ENCODE measurements at places on chromosomes 5 and 9.

- DNase-seq = no peak
These were observed 696 bp downstream of the CCL28 start for GRCh38 chr5:43411495-43411894.

- no peak for DNase-seq
These were observed 661 bp downstream of the PDCL start for GRCh38 chr9:122827761-122828093.

- no peak for DNase-seq
These were observed 6.1 kb upstream of the DMRT3 start for GRCh38 chr9:970151-970996.

DNA sequence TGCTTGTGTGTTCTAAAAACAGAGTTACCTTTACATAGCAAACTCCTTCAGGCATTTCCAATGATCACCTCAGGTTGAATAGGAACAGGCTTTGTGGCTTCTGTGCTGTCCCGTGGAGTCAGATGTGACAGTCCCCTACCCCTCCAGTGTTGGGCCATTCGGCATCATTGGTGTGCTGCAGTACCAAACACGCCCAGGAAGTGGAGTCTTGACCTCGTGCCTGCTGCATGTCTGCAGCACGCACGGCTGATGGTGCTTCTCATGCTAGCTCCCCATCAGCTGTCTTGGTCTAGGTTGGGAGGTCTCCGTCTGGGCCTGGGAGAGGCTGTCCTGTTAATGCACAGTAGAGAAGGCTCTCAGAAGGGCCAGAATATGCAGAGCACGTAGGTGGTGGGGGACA is 42.5 kb upstream of the PHF2 start:
- DNase-seq = no peak

DNA sequence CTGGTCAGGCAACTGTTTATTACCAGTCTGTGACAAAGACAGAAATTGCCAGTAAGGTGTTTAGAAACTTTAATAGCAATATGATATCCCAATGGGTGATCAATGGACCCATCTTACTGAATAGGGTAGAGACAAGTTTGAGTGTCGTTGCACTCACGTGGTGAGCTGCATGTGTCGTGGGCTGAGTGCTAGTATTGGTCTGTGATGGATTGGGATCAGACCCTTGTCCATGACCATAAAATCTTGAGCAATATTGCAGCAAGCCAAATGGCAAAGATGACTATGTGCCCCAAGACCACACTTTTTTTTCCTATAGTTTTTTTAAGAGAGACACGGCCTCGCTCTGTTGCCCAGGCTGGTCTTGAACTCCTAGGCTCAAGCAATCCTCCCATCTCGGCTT is 114.5 kb downstream of the PALM2AKAP2 start:
- DNase-seq = no peak

GRCh38 chr5:3997670-3998069 is 402.0 kb downstream of the IRX1 start:
- DNase-seq = no peak

DNA sequence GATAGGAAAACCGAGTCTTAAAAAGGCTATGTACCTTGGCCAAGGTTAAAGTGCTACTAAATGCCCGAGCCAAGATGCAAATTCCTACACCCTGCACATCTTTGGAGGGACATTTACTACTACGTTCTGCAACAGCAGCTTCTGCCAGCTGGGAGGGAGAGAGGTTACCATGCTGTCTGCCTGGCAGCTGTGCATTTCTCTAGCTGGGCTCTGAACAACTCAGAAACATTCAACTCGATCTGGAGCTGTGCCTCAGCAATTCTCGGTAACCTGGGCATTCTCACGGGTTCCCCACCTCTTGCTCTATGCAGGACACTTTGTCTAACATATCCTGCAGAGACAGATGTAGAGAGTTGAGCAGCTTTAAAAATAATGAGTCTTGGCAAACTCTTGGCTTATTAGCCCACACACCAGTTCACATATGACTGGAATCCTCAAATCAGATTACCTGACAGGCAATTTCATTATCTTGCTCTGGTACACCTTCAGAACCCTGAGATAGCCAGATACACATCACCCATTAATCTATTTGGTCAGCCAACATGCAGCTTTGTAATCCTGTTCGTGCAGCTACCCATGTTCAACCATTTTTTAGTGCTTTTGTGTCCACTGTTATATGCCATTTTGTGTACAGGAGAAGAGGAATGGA is 115.8 kb downstream of the EFNA5 start:
- DNase-seq = no peak

DNA sequence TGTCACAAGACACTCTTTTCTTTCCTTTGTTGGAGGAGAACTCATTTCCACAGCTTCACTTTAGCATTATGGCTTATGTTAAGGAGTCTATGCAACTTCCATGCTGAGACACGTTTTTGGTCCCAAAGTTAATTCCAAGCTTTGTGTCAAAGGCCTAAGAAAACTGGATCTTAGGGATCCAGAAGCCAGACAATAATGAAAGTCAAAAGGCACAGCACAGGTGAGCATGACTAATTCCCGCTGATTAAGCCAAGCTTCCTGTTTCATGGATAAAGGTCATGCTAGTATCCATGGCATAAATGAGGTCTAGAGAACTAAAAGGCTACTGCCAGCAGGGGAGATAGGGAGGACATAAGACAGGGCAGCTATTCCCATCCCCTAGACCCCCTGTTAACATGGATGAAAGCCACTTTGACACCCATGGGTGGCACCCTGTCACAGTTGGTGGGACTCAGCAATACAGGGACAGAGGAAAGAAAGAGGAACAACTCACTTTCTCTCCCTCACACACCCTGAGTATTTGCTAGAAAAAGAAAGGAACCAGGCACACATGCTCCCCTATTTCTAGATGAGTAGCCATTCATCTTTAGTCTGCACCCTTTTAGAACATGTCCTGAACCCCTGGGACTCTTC is 438.1 kb upstream of the CDH9 start:
- DNase-seq = no peak

DNA sequence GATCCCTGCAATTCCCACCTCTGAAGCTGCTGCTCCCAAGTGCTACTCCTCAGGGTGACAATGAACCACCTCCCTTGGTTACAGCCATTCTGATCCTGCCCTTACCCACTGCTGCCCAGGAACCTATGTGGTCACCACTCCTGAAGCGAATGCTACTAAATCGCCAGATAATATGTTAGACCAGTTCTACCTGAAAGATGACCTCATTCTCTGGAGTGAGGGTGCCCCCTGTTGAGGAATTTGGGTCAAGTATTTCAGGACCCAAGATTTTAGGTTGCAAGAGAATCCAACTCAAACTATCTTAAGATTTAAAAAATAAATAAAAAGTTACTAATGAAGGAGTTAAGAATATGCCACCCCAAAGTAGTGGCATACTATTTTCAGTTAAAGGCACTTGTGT is 5.8 kb upstream of the SNAPC3 start:
- DNase-seq = peak; percentile 39

DNA sequence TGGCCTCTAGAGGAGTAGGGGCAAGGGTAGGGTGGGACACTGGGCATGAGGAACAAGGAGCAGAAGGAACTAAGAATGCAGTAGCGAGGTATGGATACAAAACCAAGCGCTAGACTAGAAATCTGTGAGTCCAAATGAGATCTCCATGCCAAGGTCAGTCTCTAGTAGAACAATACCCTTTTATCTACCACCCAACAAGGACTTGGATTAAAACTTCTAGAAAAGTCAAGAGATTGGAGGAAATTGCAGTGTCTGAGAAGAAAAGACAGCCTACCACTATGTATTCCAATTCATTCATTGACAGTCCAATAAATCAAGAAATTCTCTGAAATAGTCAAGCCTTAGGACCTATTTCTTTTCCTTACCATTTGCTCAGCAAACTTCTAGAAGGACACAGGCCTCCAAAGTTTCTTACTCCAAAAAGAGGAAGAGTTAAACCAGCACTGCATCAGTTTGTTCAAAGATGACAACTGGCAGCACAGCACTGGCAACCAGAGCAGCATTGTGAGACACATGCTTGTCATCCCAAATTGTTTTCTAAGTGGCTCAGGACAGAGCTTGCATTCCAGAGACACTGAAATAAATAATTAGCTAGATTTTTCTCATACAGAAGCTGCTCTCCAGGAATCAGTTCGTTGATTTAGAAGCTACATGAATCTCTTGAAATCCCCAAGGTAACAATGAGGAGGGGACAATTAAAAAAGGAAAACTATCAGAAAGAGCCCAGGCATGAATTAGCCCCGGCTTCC is 22.6 kb downstream of the ABCA1 start:
- no peak for DNase-seq

GRCh38 chr5:140142856-140143255 is 17.1 kb downstream of the IGIP start:
- DNase-seq = no peak

- DNase-seq = no peak
These were observed 452.1 kb upstream of the PTPRD start for GRCh38 chr9:11064909-11065308.

DNA sequence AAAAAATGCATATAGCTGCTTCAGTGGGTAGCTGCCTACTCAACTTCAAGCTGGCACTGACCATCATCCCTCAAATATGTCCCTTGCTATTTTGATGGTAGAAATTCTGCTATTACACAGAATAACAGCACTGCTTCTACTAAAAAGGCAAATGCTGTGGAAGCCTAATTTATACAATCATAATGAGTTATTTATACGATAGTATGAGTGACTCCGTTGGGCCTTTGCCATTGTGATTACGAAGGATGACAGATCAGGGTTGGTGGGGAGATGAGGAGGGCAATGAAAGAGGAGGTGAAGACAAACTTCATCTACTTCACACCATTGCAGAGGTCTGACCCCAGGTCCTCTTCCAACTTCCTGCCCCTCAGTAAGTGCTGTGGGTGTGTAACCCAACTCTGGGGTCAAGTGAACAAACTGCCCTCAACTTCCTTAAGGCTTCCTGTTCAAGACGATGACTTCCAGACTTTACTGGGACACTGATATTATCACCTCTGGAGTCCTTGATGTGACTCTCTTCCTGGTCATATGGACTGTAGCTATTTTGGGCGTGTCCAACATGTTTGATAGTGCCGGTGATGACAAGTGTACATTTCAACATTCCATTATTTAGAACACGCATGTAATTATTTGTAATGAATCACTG is 74.1 kb upstream of the RPS23 start:
- DNase-seq = peak; percentile 8

- DNase-seq = no peak
These were observed 80.6 kb upstream of the ZNF366 start for GRCh38 chr5:72587661-72588308.

DNA sequence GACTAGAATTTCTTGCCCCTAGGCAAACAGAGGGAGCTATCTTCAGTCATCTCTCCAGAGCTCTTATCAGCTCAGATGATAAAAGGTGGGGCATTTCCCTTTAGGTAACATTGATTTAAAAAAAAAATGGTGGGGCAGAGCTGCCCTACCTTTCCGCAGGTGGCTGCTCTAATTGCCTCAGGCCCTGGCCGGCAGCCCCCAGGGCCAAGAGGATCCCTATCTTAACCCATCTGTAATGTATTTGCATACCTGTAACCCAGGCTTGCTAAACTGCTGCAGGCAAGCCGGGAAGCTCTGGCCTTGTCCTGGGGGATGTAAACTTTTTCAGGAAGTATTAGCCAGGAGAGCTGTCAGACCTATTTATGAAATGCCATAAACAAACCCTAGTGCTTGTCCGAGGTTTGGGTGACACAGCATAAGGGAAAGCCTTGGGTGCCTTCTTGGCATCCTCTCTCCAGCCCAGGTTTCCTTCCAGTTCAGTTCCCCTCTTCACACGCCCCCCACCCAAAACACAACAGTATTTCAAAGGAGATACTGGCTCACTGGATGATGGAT is 20.9 kb upstream of the ZSWIM6 start:
- no peak for DNase-seq

DNA sequence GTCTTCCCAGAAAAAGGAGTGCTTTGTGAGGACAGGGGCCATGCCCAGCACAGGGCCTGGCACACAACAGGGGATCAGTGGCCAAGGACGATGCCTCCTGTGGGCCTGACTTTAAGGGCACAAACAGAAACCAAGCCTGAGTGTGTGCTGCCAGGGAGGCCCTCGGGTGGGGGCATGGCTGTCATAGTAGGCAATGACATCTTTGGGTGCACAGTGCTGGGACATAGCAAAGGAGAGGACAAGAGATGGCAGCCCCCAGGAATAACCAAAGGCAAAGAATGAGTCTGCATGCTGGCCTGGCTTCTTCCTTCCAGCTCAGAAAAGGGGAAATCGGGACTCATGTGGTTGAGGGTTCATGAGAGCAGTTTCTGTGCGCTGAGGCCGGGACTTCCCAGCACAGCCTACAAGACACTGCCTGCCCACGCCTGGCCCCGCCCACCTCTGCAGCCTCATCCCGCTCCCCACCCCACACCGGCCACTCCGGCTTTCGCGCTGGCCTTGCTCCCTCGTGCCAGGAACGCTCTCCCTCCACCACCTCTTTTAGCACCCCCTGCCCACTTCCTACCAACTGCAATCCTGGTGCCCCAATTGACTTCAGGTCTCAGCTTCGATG is 13.8 kb upstream of the LHX2 start:
- DNase-seq = no peak

GRCh38 chr5:138632900-138633489 is 57.8 kb upstream of the HSPA9 start:
- peak; percentile 64 for DNase-seq

- DNase-seq = no peak
These were observed 84.1 kb upstream of the SLCO4C1 start for GRCh38 chr5:102380174-102380573.

DNA sequence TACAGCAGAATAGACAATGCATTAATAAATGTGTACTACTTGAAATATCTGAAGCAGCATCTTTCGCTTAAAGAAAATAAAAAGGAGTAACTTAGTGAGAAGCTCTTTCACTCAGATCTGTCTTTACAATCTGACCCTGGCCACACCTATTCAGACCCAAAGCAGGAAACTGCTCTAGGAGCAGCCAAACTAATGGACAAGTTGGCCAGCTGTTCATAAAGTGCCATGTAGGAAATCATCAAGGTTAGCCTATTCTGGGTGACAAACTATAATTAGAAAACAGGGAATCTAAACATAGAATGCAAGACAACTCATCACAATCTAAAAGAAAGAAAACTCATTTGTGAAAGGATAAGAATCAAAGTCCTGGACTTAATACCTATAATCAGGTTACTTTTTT is 101.3 kb downstream of the AGTPBP1 start:
- DNase-seq = no peak

GRCh38 chr9:105647595-105648349 is 14.5 kb upstream of the TAL2 start:
- no peak for DNase-seq

GRCh38 chr5:138875946-138876345 is 811 bp upstream of the LRRTM2 start:
- no peak for DNase-seq

DNA sequence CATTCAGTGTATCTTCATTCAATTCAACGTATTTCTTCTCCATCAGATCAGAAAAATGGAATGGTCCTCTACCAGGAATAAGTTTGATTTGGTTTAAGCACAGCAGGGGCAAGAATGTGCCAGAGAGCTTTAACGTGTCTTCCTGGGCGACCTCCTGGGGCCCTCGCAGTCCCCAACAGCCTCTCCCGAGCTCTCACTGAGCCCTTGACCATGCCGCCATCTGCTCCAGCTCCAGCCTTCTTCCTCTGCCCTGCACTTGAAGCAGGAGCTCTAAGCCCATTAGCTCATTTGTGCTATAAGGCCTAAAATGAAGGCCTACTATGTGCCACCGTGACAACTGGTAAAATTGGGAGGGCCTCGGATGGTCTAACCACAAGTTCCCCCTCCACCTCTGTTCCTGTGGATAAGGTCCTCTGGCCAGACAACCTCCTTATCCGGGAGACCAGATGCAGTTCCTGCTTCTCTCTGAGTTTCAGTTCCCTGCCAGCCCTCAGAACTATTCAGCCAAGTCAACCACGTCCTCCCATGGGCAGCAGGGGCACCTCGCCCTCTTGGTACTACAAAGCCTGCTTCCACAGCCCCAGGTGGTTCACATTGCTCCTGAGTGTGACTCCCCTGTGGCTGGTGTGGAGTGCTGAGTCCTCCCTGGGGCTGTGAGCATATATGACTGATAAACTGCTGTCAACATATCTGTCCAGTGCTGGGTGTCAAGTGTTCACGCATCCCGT is 35.8 kb downstream of the C5orf15 start:
- DNase-seq = peak; percentile 82

All from GDM1 (cell line).